ENCODE measurements at places on chromosomes 16 and 17. TPM values are rescaled to one million over a fixed set of nuclear protein-coding genes. Genes with fewer than 3 reads are reported as not detected.
A peak's percentile ranks its signal among the peaks of the same experiment; 100 is the strongest.

ABI3 gene
- total RNA-seq = 4.5 TPM

TPSD1 gene
- total RNA-seq = 0.51 TPM

DNA sequence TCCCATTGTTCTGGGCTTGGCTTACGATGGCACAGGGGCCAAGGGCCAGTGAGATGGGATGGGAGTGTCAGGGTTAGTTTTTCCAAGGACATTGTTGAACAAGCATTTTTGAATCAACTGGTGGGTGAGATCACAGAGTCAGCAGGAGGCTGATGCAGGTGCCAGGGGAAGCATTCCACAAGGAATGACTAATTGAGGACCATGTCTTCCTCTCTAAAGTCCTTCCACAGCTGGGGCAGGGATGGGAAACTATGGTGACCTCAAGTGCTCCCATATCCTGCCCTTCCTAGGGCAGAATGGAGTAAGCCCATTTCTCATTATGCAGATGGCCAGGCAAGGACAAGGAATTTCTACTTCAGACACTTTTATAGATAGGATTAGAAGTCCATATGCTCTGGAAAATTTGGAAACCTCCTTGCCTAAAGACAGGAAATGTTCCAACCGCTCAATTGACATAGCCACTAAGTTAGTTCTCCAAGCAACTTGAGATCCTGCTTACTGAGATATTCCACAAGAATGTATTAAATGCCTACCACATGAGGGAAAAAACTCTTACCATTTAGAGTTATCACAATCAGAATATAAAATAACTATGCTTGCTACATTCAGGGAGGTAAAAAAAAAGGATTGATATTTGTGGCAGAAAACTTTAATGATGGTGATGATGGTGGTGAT, 21.2 kb upstream of the ENGASE start:
- no peak for DNase-seq

GRCh38 chr17:1203111-1203966, 23.6 kb upstream of the ABR start:
- peak; percentile 36 for DNase-seq

GRCh38 chr16:12184419-12184917, 207.9 kb downstream of the SNX29 start:
- no peak for DNase-seq

All from tongue (tissue), 3 donors.